Right ventricle myocardium inferior (tissue), 1 donor: ENCODE measurements at places on chromosomes 12 and 14.

- DNase-seq, result no peak
Measured at GRCh38 chr12:63382930-63383329, 231.9 kb upstream of the AVPR1A start.

DNA sequence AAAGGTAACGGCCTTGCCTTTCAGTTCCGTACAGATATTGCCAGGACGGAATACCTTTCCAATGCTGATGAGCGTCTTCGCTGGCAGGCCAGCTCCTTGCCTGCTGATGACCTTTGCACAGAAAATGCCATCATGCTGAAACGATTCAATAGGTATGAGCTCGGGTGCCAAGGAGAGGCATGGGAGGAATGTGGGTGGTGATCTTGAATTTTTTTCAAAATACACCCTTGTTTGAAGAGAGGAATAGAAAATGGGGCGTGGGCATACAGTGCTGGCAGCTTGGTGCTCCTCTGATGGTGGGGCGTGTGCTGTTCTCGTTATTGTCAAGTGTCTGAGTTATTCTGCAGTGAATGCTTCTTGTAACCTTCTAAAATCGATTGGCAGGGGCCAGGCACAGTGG is 52.5 kb downstream of the HSP90AA1 start:
- no peak for DNase-seq

DNA sequence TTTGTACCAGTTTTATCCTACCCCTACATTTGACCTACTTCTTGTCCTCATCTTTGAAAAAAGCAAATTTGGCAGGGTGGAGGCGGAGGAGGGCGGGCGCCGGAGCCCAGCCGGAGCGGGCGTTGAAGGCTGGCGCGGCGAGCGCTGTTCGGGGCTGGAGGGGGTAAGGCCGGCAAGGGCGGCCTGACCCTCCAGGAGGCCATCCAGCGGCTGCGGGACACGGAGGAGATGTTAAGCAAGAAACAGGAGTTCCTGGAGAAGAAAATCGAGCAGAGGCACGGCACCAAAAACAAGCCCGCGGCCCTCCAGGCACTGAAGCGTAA is 27.2 kb downstream of the FBXO34 start:
- no peak for DNase-seq

DNA sequence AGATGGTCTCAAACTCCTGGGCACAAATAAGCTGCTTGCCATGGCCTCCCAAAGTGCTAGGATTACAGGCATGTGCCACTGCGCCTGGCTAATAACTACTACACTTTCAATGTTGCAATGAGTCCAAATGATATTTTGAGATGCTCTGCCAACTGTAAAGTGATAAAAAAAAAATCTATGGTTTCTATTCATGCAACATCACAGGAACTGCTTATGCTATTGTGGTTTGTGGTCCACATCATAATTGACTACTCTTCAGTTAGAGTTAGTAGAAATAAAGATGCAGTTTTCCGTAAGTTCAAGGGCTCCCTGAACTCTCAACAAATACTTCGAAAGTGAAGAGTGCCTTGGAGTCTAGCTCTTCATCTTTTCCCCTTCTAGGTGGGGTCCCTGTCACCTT is 239.4 kb downstream of the C12orf75 start:
- no peak for DNase-seq

DNA sequence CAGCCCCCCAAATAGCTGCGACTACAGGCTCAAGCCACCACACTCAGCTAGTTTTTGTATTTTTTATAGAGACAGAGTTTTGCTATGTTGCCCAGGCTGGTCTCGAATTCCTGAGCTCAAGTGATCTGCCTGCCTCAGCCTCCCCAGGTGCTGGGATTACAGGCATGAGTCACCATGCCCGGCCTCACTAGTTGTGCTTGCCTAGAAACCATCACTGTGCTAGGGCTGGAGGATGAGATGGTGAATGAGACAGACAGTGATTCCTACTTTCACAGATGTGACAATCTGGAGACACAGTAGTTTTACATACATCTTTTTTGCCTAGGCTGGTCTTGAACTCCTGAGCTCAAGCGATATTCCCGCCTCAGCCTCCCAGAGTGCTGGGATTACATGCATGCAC is 7.5 kb upstream of the MSI1 start:
- no peak for DNase-seq

DNA sequence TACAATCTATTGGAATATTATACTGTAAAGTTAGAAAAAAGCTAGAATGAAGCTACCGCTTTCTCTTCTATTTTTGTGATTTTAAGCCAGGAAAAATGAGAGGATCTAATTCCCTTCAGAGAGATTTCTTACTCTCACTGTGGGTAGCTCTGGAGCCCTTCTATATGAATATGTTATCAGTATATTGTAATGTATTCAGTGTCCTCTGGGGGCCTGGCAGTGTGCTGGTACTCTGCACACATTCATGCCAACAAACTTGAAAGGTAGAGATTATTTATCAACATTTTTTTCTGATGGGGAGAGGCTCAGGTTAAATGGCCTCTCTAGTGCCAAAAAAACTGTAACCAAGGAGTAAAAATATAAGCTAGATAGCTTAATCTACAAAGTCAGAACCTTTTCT is 292.8 kb downstream of the TTC6 start:
- DNase-seq, result no peak

GRCh38 chr14:63204407-63205043 is at the start of gene RHOJ:
Gene RHOJ, plus strand, starts transcription at chr14:63204443. Its CDS starts 427 bp downstream, at chr14:63204870.
- DNase-seq, result peak; percentile 73

GRCh38 chr14:61503167-61503801 is 181.9 kb downstream of the PRKCH start:
- DNase-seq, result no peak

- no peak for DNase-seq
Measured at GRCh38 chr12:77932216-77932615, 101.5 kb downstream of the NAV3 start.

GRCh38 chr12:52846356-52846970 is 2.3 kb downstream of the KRT78 start:
- no peak for DNase-seq

- peak; percentile 84 for DNase-seq
Measured at GRCh38 chr14:99562856-99563748, 40.9 kb downstream of the CCDC85C start.

GRCh38 chr14:69002069-69002468 is 23.0 kb upstream of the ACTN1 start:
- DNase-seq, result no peak

DNA sequence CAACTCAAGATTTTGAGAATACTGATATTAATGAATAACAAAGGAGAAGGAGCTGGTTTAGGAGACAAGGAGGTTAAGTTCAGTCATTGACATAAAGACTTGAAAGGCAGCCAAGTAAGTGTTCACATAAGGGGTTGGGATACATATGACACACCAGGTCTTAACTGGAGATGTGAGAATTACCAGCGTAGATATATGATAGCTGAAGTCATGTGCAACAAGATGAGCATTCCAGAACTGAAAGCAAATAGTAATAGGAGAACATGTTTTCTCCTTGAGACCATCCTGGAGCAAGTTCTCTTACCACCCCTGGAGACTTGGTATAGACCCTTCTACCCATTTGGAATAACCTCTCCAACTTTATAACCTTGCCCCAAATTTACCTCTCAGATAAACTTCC is 43.3 kb upstream of the NPFF start:
- DNase-seq, result no peak

GRCh38 chr14:55383541-55384140 is 28.0 kb downstream of the ATG14 start:
- no peak for DNase-seq

- no peak for DNase-seq
Measured at GRCh38 chr14:50978888-50979287, 34.6 kb upstream of the PYGL start.

DNA sequence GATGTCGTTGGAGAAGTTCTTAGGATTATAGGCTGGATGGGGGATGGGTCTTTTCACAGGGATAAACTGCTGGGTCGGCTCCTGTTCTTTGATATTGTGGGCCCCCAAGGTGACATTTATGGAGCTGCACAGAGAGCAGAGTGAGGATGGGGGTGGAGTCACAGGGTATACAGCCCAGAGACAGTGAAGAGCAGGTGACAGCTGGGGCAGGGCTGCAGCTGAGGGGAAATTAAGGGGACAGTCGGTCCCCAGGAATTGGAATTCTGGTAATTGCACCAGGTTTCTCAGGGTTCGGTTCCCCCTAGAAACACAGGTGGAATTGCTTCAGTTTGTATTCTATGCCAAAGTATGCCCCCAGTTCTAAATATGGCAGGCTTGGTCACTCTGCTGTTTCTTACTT is 1.7 kb downstream of the GZMB start:
- no peak for DNase-seq

GRCh38 chr12:70605976-70606375 is 31.3 kb downstream of the PTPRB start:
- no peak for DNase-seq
